NCI-H1417 treated with DMSO at 0.1 percent for 48 hours (cell line): ENCODE measurements at places on chromosomes 3 and 15.

- no peak for DNase-seq
Measured at GRCh38 chr3:159765030-159765859, 223.4 kb upstream of the IL12A start.

GRCh38 chr3:59440285-59441028, 390.6 kb upstream of the CFAP20DC start:
- no peak for DNase-seq

- no peak for DNase-seq
Measured at GRCh38 chr3:39290255-39290654, 10.4 kb upstream of the CX3CR1 start.

GRCh38 chr15:74960286-74960685, 3.7 kb upstream of the RPP25 start:
- DNase-seq, result no peak

DNA sequence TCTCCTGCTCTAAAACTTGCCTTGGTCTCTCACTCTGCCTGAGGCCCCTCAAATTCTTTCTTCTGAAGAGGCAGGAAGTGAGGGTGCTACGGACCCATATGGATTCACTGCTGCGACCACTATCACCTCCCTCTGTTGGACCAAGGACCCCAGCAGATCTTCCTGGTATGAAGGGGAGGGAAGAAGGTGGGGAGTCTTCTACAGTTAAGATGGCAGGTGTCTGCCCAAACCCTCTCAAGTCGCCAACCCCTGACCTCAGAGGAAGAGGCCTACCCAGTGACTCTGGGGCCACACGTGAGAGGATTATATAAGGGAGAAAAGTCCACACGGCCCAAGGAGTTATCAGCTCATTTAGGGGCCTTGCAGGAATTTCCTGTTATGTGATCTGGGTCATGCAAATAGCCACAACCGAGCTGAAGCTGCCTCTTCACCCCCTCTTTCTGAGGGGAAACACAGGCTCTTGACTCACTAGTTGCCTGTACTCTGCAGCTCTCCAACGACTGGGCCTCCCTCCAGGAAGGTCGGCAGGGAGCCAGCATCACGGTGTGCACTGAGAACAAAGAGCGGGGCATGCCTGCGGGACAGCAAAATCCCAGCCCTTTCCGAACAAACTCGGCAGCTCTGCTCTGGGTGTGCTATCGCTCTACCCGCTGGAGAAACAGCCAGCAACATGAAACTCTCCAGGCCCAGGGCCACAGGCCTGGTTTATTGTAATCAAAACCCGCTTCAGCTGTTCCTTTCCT, 116.0 kb downstream of the XXYLT1 start:
- no peak for DNase-seq

DNA sequence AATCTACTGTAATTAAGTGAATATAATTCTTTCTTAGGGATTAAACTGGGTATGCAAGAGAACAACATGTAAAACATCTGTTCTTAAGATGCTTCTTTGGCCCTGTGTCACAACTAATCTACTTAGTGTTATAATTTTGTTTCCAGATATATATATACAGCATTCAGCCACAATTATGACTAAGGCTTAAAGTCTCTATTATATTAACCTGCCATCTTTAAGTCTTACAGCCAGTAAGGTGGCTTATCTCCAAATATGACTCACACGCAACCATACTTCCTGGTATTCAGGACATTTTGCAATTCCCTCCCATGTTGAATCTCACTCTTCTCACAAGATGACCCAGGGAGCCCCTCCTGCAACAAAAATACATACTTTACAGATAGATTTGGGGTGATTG, 6.6 kb upstream of the KBTBD8 start:
- DNase-seq, result no peak

DNA sequence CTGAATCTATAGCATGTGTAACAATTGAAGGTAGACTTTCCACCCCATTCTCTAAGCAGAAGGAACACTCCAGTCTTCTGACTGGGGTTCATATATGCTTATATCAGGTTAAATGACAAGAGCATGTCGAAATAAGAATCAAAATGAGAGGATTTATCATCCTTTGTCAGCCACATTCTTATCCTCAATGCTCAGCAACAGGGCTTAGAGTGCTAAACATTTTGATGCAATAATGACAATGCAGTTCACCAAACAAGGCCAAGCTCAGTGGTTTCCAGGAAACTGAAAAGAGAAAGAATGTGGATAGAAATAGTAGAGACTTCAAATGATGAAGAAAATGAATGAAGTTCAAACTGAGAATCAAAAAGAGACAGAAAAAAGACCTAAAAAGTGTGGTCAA, 78.0 kb downstream of the FSIP1 start:
- DNase-seq, result no peak

DNA sequence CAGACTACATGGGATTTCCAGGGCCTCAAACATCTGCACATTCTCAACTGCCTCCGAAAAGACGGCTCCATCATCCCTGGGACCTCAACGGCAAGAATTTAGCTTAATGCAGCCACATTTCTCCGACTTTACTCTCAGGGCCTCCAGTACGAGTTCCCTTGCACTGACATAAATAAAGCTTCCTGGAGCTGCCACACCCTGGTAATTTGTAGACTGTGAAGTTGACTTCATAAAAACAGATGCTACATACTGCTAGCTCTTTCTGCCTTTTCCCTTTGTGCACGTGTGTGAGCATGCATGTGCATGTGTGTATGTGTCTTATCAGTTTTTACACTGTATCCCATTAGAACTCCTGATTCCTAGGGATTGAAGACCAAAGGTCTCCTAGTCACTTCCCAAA, 122.7 kb downstream of the NTRK3 start:
- DNase-seq, result no peak

- DNase-seq, result no peak
Measured at GRCh38 chr3:175518459-175518858, 659.3 kb downstream of the NAALADL2 start.

- DNase-seq, result no peak
Measured at GRCh38 chr3:28738425-28738824, 389.8 kb upstream of the AZI2 start.

GRCh38 chr3:126114443-126115386, 30.8 kb upstream of the SLC41A3 start:
- no peak for DNase-seq

GRCh38 chr15:81398910-81399551, 25.0 kb upstream of the TMC3 start:
- DNase-seq, result no peak

DNA sequence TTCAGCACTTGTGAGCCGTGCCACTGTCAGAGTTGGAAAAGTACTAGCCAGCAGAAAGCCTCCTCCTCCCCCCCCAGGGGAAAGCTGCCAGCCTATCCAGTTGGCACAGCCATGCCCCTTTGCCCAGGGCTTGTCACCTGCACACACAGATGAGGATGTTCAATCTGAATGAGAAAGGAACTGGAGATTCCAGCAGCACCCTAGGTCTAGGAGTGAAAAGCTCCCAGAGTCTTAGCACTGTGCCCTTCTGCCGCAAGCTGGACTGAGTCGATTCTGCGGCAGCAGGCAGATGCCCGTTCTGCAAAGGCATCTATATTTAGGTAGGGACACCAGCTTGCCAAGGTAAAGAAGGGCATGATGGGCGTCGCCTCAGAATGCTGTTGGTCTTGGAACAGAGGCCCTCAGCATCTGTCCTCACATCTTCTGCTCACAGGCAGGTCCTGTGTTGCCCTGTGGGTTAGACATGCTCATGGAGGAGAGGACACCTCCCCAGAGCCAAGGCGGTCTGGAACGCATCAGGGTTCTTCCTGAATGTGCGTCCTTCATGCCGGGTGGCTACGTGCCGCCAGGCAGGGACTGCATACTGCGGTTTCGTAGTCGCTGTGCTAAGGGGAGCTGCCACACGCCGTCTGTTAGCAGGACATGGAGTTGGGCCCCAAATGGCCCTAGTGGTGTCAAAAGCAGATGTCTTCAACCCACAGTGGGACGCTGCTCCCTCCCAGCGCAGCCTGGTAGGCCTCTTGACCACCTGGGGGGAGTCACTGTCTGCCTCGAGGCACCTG, 109.5 kb downstream of the VGLL4 start:
- no peak for DNase-seq

- DNase-seq, result peak; percentile 61
Measured at GRCh38 chr15:70936326-70936725, 43.7 kb downstream of the LRRC49 start.

DNA sequence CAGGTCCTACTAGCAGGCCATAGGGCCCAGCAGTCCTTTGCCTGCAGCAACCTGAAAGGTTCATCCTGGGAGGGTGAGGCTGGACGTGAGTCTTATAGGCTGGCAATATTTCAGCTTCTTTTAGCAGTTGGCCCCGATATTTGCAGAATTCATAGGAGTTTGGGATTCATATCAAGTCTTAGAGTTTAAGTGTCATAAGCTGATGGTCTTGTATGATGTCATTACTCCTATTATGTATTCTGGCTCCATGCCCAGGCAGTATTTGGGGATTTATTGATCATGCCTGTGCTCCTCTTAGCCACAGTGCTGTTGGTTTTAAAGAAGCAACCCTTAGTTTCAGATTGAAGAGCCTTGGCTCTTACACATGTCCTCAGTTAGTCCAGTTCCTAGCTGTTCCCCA, 41.3 kb upstream of the POLR2M start:
- DNase-seq, result no peak

DNA sequence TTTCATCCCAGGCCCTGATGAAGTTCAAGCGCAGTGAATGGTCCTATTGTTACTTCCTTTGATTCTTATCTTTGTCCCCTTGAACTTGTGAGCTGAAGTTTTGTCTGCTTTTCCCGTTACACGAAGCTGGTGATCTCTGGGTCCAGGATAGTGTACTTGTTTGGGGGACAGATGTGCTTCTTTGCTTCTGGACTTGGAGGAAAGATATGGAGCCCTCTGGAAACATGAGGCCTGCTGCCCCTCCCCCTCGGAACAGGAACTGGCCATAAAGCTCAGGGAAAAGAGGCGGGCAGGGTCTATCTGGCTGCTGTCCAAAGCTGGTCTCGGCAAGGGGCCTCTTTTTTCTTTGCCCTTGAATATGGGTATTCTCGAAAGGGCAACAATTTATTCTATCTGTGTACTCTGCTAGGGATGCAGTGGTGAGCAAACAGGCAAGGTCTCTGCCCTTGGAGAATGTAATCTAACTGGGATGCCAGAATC, 47.6 kb downstream of the IDH2 start:
- DNase-seq, result peak; percentile 69

- DNase-seq, result no peak
Measured at GRCh38 chr3:187639927-187640568, 30.1 kb downstream of the SST start.

DNA sequence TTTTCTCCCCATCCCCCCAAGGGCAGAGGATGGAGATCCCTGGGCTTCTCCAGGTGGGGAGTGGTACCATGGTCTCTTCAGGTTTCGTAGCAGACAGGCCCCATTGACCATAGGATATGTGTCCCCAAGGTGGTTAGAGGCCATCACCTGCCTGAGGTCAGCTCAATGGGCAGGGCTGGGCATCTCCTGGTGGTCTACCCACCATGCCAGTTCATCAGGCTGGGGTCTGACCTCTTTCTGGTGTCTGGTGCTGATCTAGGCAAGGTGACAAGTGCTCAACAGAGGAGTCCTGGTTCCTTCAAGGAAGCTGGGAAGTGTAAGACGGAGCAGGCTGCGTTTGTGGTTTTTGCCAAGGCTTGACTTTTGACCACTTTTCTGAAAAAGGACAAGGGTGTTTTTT, 71.4 kb downstream of the SMAD3 start:
- no peak for DNase-seq

DNA sequence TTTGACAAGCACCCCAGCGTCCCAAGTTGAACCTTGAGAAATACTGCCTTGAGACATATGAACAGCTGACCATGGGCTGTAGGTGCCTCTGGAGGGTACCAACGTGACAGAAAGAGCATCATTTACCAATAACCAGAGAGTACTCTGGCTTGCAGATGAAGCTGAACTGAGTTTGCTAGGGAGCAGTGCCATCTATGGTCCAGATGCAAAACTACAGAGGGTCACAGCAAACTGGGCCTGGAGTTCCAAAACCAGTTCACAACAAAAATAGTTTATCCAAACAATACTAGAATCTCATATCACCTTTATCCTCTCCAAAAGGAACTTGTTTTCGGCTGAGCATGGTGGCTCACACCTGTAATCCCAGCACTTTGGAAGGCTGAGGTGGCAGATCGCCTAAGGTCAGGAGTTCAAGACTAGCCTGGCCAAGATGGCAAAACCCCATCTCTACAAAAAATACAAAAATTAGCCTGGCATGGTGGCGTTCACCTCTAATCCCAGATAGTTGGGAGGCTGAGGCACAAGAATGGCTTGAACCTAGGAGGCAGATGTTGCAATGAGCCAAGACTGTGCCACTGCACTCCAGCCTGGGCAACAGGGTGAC, 69.3 kb downstream of the CHAC1 start:
- no peak for DNase-seq

DNA sequence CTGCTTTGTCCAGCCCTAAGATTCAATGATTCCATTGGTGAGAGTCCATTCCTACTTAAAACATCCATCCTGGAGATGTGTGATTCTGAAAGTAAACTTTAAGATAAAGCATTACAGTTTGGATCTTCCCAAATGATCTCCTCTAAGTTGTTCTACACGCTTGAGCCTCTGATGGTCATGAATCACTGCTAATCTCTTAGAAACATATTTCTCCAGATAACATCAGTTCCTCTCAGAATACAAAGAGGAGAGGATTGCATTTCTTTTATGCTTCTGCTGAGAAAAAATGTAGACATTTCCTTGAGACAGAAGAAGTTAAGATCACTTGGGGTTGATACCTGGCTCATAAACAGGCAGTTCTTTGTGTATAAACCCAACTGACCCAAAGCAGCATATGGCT, 281.2 kb upstream of the DPH6 start:
- no peak for DNase-seq

DNA sequence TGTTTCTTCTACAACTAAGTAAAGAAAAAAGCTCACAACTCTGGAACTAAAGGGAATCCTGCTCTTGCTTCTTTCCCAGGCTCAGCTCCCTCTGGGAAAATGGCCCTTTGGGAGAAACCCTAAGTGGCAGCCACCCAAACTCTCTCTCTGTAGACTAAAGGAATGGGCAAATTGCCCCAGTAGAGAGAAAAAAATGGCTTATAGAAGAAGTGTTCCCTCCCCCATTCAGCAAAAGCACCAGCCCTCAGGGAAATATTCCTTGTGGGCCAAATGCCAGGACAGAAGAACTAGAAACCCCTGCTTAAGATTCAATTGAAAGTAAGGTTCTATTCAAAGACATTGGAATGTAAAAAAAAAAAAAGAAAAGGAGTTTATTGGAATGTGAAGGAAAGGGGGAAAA, 603.7 kb upstream of the ALCAM start:
- DNase-seq, result no peak

DNA sequence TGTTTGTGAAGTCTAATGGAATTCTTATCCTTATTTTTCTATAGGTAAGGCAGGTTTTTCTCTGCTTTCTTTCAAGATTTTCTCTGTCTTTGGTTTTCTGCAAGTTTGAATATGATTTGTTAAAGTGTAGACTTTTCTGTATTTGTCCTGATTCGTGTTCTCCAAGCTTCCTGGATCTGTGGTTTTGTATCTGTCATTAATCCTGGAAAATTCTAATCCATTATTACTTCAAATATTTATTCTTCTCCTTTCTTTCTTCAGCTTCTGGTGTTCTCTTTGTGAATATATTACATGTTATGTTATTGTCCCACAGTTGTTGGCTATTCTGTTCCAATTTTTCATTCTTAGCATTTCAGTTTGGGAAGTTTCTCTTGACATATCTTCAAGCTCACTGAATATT, 76.4 kb downstream of the PDCD6IP start:
- DNase-seq, result no peak
